ENCODE measurements at places on chromosomes 7 and 10.

DNA sequence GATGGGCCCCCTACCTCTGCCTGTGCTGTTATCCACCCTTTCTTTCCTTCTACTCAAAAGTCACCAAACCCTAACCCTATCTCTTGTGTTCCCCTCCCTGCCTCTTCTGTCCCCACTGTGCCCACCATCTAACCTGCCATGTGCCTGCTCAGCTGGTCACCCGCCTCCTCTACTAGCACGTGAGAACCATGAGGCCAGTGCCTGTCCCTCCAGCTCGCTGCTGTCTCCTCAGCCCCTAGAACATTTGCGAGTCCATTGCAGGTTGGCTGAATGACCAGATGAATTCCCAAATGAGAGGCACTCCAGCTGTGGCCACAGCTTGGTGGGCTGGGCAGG is 129.0 kb downstream of the ARHGAP22 start:
- DNase-seq, result no peak

DNA sequence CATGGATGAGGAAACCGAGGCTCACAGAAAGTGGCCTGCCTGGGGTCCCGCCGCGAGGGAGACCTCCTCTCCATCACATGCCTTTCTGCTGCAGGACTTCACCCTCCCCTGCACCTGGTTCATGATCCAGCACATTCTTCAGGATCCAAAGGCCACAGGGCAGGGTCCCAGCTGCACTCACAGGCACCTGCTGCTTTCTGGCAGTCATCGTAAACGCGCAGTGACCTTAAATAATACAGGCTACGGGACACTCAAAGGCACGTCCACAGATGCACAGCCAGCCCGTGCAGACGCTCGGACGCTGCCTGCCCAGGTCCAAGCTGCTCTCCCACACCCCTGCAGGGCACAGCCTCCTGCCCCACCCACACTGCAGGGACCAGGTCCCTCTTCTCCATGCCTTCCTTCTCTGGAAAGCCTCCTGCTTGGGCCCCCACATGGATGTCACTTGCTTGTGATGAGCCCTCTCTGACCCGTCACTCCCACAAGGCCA is 49.9 kb downstream of the CALML3 start:
- no peak for DNase-seq

DNA sequence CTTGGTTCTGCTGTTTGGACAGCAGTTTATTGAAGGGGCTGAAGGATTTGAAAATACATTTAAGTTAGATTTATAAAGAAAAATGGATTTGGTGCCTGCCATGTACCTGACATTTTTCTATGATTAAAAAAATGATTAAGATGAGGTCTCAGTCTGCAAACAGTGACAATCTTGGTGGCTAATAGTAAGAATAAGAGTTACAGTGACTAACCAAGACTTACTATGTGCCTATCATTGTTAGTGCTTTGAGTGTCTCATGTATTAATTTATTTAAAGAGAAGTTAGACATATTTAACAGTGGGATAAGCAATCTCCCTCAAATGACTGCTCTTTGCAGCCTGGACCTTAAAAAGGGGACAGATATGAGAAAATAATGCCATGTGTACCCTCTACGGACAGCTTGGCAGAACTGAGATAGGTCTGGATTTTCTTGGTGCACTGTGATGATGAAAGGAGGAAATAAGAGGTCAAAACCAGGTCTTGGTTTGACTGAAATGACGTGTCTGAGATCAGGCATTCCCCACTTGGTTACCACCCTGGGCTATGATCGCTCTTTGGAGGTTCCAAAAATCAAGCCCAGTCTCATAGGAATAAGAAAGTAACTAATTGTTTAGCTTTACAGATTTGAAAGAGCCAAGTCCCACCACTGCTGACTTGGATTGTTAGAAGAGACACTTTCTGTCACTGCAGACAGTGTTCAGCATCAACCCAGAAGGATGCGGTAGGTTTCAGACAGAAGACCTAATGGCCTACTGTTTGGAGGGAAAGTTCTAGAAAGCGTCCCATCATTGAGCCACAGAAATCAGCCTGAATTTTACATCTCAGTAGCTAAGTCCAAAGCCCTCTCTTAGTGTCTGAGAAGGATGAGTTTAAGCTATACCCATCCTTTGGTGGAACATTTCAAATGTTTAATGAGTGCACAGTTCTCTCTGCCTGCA is 2.1 kb downstream of the CASP7 start:
- DNase-seq, result no peak

DNA sequence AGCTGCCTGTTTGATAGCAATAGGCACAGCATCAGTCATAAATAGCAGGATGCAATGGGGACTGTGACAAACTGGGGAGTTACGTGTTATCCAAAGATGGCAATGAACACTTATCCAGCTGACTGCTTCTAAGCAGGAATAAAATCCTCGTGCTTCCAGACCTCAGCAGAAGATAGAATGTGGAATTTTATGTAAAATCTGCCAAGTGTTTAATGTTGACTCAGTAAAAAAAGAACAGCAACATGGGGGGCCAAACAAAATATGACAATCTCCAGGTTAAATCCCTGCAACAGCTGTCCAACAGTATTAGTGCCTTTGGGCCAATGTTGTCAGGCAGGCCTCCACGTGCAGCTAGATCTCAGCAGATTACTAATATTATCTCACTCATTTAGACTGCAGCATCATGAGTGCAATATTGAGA is 127.3 kb downstream of the SEMA3C start:
- DNase-seq, result no peak
